ENCODE measurements at places on chromosomes 11 and 22.

- no peak for DNase-seq
Observed at GRCh38 chr11:80700386-80700785, 1259.6 kb upstream of the TENM4 start.

DNA sequence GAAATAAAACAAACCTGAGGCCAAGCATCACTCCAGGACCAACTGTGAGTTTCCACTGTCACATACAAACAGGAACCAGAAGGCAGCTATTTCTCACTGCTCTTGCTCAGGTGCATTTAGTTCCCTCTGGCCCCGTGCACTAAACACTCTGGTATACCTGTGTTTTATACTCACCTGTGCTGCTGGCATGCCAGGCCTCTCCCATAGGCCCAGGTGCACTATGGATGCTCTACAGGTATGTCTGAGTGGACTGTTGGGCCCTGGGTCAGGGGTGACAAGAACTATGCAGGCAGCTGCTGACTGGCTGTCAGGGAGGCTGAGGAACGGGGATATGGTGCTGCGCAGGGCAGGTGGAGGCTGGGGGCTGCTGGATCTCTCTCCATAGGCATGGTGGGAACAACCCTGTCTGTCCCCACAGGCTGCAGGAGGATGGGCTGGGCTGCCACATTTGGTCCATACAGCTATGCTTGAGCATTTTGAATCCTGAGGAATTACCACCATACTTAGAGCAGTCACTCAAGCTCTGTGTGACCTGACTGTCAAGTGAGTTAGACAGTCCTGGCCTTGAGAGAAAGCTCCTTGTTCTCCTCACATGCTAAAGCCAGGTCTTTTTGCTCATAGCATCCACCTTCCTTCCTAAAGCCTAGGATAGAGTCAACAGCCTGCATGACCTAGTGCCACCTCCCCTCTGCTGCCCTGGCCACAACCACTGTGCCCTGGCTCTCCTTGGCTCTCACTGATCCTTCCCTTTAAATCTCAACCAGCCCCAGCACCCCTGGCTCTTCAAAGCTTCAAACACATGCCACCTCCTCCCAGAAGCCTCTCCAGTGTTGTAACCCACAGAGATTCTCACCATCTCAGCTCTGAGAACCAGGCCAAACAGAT, 72.9 kb downstream of the C11orf58 start:
- DNase-seq: no peak

DNA sequence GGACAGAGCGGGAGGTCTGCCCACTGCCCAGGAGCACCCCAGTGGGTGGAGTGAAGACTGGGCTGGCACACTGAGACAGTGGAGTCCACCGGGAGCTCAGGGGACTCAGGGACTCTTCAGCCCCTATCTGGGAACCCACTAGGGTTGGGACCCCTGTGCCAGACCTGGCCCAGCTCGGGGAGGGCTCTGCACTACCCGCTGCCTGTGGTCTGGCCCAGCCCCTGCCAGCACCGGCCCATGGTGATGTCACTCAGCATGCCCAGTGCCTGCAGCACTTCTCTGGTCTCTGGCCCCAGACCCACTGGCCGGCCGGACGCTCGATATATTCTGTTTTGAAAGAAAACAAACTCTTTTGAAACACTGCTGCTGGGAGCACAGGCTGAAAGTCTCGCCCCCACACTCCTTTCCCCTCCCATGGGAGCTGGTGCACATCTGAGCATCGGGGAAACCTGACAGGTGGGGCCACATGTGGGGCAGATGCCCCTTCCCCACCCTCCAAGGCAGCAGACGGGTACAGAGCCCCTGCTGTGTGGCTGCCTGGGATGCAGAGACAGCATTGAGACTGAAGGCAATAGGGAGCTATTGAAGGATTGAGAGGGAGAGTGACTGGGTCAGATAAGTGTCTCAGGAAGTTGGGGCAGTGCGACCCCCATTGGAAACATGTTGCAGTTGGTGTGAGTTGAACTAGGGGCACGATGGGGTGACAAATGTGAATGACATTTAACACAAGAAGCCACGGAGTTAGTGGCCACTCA, 62.9 kb downstream of the MYEOV start:
- DNase-seq: no peak

GRCh38 chr11:65918211-65919140, at the start of gene C11orf68:
Gene C11orf68, minus strand, starts transcription at chr11:65919062. Its CDS starts 31 bp downstream, at chr11:65919031.
- no peak for DNase-seq

DNA sequence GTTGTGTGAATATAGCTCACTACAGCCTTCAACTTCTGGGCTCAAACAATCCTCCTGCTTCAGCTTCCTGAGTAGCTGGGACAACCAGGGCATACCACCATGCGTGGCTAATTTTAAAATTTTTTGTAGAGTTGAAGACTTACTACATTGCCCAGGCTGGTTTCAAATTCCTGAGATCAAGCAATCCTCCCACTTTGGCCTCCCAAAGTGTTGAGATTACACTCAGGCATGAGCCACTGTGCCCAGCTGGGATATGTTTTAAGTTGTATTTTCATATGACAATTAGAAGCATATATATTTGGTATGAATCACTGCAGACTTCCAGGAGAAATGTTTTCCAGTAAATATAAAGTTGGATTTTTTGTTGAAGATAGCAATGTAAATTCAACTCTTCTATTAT, 15.4 kb downstream of the DDX10 start:
- no peak for DNase-seq

DNA sequence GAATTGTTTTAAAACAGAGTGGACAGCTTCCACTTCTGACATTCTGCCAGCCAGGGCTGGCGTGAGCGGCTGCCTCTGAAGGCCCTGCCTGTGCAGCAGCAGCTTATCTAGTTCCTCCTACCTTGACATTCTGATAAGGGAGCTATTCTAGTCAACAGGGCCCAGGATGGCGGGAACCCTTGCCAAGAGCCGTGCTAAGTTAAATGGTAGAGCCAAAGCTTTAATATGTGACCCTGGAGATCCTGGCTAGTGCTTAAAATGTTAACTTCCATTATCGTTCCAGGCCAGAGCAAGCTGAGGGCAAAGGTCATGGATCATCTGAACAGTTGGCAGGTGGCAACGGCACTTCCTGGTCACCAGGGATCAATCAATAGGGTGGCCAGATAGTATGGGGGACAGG, 3.5 kb downstream of the KCNJ5 start:
- no peak for DNase-seq

DNA sequence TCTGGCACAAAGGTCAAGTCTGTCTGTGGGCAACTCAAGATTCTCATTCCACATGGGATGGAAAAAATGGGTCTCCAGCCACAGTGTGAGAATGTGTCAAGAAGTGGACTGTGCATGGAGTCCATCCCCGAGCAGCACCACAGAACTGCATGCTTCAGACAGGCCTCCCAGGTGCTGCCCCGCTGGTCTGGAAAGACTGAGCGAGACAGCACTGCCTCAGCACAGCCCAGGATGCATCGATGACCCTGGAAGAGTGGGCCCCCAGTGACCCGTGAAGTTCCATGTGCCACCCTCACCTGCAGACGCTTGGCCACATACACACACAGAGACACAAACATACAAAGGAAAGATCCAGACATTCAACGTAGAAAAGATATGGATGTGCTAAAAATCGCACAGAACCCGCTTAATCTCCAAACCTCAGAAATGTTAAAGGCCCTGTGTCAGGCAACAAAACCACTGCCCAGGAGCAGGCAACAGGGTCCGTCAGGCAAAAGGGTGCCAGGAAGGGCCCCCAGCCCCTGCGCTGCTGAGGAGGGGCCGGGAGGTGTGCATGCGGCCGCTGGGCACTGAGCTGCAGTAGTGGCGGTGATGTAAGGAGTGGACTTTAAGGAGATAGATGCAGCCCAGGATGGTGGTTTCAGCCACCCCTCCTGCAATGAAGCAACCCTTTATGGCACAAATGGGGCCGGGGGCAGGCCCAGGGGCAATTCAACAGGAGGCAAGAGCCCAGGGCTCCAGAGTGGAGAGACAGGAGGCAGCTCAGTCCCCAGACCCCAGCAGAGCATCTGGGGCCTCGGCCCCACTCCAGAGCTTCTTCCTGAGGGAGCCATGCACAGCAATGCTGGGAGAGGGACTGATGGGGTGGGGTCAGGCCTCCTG, 84.7 kb downstream of the DGCR2 start:
- DNase-seq: no peak

GRCh38 chr11:23151819-23152218, 291.5 kb upstream of the CCDC179 start:
- DNase-seq: no peak

DNA sequence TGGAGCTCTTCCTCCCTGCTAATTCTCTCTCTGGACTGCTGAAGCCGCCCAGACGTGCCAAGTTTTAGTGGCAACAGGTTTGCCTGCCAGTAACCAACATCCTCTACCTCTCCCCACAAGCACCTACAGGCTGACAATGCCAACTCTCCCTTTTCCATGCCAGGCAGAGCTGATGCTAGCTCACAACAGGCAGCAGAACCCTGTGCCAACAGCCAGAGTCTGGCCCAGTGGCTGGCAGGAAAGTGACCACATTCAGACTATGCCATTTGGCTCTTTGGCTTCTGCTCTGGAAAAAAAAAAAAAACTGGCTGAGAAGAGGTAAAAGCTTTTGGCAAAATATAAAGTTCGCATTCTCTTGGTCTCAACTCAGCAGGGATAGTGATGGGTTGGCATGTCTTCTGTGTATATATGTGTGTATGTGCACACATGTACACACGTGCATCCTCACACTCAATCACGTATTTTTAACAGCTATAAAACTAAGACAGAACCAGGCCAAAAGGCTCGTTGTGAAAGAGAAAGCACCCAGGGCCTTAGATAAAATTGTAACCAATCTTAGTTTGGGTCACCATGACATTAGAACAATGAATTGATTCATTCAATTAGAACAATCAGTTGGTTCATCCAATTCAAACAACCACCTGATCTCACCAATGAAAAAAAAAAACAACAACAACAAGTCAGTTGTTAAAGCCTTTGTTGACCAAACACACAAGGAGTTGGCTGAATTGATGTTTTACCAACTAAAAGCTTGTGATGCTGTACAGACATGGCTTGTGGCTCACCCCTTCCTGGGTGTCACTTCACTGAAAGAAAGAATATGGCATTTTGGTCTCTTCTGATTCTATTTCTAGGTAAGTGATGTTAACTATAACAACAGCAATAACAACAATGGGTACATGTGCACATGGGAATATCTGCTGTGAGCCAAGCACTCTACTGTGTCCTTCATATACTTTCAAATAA, 48.6 kb downstream of the TRIM29 start:
- no peak for DNase-seq

DNA sequence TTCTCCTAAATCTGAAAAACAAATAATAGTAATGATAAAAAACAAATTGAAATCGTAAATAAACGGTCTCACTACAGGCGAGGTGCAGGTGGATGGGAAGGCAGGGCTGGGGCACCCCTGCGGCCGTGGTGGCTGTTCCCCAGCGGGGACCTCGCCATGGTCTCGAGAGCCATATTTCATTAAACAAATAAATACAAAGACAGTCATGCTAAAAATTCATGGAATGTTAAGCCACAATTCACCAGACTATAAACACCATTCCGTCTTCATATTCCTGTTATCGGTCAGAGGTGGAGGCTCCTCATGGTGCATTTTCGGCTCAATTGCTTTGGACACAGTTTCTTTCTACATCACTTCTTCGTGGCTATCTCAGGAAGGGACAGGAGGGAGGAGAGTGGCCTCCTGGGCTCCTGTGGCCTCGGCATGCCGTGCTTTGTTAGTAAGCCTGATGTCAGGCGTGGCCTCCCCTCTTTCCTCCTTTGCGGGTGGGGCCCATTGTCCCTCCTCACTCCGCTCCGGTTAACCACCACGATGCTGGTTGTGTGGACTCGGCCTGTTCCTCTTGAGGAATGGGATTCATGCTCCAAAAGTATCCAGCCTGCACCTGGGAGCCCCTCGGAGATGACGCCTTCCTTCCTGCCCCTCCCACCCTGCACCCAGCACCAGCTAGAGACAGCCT, 16.1 kb upstream of the BRSK2 start:
- DNase-seq: no peak

GRCh38 chr11:46918083-46918787, at the start of gene LRP4:
Gene LRP4, minus strand, starts transcription at chr11:46918550. Its CDS starts 171 bp downstream, at chr11:46918379.
- no peak for DNase-seq

- peak; percentile 94 for DNase-seq
Observed at GRCh38 chr11:8838248-8838647, 72.7 kb upstream of the AKIP1 start.

- DNase-seq: no peak
Observed at GRCh38 chr11:109309153-109309552, 112.8 kb upstream of the C11orf87 start.

GRCh38 chr11:102410382-102410784, 42.2 kb downstream of the TMEM123 start:
- DNase-seq: no peak

DNA sequence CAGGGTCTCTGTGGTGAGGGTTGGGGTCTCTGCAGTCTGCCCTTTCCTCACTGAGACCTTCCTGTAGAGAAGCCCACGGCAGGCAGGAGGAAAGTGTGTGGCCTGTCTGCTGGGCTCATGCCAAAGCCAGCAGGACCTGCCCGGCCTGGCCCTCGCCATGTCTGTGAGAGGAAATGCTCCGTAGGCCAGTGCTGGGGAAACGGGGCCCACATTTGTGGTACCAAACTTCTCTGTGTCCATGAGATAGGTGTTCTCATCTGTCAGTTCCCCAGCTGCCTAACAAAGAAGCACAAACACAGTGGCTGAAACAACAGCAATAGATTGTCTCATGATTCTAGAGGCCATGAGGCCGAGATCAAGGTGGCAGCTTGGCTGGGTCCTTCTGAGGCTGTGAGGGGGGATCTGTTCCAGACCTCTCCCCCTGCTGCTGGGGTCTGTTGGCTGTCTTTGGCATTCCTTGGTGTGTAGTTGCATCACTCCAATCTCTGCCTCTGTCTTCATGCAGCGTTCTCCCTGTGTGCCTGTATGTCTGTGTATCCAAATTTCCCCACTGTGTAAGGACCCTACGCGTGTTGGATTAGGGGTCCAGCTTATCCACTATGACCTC, 772.5 kb downstream of the TBC1D22A start:
- no peak for DNase-seq

DNA sequence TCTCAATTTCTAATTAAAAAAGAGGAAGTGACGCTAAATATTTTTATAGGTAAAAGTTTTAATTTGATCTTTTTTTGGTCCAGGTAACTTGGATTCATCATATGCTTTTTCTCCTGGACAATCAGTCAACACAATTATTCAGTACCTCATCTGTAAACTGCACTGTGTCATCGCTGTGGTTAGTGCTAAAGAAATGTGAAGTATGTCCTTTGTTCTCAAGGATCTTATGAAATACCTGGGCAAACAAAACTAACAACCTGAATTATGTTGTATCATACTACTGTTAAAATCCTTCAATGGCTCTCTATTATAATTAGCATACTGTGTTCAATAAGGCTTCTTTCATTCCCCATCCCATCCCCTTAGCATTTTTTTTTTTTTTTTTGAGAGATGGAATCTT, 19.9 kb upstream of the SCN3B start:
- no peak for DNase-seq

- no peak for DNase-seq
Observed at GRCh38 chr22:17789379-17790200, 15.3 kb upstream of the BID start.

GRCh38 chr11:27646051-27646818, 54.0 kb downstream of the BDNF start:
- DNase-seq: no peak

- DNase-seq: no peak
Observed at GRCh38 chr22:44338906-44339305, 26.2 kb upstream of the SHISAL1 start.
